Glutamatergic neuron (in vitro differentiated cells): ENCODE measurements at places on chromosomes 1 and 21. TPM values are rescaled to one million over a fixed set of nuclear protein-coding genes. Genes with fewer than 3 reads are reported as not detected.

The UBXN10 gene
- total RNA-seq: 0.49 TPM

The REN gene
- total RNA-seq: not detected

The HAO2 gene
- not detected for total RNA-seq

DNA sequence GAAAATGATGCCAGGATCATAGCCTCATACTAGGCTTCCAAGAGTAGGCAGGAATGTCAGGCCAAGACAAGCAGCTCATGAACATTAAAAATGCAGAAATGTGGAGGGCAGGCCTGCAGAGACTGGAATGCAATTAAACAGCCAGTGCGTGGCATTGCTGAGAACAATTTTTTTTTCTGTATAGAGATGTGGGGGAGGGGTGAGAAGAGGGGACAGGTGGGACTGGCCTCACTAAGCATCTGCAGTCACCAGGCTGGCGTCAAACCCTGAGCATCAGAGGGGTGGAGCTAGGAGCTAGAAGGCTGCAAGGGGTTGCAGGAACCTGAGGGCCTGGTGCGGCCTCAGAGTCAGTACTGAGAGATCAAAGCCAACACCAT, 114.1 kb downstream of the TNR start:
- DNase-seq: no peak

- DNase-seq: no peak
These were observed 51.0 kb downstream of the RPL5 start for GRCh38 chr1:92882819-92883218.

DNA sequence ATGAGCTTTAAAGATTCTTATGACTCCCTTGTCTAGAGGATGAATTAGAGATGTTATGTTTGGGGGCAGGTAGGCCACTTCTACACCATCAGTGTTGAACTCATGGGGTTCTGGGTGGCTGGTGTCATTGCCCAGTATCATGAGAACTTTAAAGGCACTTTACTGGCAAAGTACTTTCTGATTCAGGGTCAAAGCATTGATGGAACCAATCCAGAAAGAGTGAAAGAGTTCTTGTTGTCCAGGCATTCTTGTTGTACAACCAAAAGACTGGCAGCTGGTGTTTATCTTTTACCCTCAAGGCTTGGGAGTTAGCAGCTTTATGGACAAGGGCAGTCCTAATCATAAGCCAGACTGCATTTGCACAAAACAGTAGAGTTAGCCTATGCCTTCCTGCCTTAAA, 673.0 kb downstream of the USP25 start:
- no peak for DNase-seq

DNA sequence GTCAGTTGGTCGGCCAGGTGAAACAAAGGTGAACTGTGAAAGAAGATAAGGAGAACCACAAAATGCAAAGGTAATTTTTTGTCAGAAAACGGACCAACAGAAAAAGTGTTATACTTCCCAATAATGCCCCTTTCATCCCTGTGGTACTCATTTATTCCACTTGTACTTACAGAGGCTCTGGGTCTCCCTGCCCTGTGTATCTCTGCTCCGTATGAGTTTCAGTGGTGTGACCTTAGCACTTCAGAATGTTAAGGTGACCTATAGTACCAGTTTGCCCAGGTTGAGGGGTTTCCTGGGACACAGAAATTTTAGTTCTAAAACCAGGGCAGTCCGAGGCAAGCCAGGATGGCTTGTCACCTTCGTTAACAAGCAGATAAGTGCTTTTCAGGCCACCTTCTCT, 254.8 kb downstream of the OLFM3 start:
- DNase-seq: no peak

- no peak for DNase-seq
These were observed 31.0 kb downstream of the FBXO42 start for GRCh38 chr1:16321176-16321867.

GRCh38 chr1:210754878-210755665, 378.9 kb downstream of the KCNH1 start:
- DNase-seq: no peak

- DNase-seq: no peak
These were observed 25.3 kb downstream of the DTL start for GRCh38 chr1:212060632-212061472.

DNA sequence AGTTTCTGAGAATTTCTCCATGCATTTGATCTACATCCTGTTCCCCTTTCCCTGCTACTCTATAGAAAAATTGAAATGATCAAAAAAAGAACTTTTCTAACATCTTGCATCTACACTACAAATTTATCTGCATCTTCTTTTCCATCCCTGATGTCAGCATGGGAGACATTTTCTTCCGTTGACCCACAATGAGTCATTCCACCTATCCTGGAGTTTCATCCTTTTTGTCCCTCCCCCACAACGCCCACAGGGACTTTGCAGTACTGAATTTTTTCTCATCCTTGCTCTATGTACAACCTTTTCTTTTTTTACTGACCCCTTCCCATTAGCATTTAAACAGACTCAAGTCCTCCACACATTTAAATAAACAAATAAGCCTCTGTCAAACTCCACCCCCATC, 112.2 kb upstream of the MROH9 start:
- no peak for DNase-seq
